ENCODE measurements at places on chromosomes 16 and 17. TPM values are rescaled to one million over a fixed set of nuclear protein-coding genes. Genes with fewer than 3 reads are reported as not detected.

DNA sequence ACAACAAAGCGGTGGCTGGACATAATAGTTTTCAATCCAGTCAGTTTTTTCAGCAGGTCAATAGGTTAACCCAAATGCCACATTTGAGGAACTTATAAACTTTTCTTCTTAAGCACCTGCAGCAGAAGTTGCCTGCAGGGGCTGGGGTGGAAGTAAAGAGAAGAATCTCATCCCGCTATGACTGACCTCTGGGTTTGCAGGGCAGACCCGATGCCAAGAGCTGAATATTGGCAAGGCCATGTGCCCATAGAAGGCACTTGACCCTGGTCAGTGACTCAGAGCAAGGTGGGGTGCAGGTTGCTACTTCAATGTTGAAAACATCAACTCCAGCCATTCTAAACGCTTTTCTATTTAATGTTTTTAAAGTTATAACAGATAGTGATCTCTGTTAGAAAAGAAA is 17.9 kb upstream of the SMPD3 start:
- no peak for DNase-seq

- no peak for DNase-seq
Measured at GRCh38 chr17:12122075-12122474, 101.4 kb downstream of the MAP2K4 start.

DNA sequence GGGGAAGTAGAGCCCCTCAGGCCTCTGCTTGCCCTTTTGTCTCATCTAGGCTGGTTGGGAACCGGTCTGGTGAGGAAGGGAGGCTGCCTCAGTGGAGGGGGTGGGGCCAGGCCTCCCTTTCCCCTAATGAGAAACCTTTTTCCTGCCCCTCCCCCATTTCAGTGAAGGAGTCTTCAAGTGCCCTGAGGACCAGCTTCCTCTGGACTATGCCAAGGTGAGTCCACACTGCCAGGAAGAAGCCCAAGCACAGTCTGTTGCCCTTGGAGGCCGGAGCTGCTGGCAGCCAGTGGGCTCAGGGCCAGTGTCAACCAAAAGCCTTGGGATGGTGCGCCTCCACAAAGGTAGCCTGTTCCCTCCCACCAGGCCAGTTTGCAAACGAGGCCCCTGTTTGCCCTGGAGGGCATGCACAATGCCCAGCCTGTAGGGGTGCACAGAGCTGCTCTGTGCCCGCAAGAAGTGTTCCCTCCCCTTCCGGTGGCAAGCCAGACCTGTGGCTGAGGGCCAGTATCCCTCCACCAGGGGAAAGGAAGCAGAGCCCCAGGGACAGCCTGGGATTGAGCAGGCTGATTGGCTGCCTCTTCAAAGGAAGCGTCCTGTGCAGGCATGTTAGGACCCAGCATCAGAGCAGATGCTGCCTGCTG is 3.4 kb downstream of the TRAF4 start:
- DNase-seq = no peak

DNA sequence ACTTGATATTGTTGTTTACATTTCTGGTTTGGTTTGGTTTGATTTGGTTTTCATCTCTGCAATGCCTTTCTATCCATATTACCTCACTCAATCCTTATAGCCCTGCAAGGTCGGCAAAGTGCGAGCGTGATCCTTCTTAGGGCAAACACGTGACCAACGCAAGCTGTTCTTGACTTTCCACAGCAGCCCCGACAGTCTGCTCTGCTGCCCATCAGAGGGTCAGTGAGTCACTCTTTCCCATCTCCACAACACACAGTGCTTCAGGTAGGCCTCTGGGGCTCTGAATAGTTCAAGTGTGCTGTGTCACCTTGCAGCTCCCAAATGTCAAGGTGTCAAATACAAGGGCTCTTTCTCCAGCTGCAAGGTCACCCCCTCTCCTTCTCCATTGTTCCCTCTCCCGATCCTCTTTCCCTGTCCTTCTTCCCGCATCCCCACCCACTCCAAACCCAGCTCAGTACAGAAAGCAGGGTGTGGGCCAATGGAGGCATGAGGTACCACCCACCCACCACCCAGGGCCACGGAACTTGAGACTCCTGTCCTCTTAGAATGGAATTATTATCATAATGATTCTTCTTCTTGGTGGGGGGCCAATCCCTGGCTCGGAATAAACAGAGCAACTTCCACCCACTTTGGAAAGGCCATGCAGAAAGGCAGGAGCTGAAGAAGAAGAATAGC is 139.7 kb downstream of the SLC39A11 start:
- no peak for DNase-seq

Gene IRF8
- 37.8 TPM for total RNA-seq

DNA sequence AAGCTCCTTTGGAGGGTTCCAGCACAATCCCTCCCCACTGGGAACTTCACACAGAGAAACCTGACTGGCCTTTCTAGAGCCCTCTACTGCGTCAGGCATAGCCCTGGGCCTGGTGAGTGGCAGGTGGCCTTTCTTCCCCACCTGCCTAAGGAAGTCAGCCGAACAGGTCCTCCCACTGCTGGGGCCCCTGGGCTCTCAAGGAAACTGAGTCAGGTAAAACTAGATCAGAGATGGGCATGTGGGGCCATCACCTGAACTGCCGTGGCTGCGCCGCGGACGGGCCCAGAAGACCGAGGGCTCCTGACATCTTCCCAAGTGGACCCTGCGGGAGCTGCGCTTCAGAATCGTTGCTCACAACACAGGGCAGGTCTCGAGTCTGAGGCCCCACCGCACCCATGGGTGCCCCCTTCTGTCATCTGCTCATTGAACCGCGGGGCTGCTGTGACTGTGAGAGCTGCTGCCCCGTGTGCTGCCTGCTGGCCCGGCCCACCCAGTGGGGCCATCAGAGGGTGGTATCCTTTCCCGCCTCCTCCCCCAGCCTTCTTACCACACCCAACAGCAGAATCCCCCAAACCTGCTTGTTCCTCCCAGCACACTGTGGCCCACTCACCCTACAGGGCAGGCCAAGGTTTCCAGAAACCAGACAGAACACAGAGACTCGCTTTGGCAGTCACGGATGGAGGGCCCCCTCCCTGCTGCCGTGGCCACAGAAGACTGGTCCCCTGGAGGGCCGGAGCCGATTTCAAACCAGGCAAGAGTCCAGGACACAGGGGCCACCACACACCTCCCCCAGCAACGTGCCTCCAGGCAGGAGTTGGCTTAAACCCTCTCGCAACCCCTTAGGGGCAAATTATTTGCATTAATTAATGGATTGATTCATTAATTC is 81.1 kb downstream of the TBC1D16 start:
- no peak for DNase-seq

DNA sequence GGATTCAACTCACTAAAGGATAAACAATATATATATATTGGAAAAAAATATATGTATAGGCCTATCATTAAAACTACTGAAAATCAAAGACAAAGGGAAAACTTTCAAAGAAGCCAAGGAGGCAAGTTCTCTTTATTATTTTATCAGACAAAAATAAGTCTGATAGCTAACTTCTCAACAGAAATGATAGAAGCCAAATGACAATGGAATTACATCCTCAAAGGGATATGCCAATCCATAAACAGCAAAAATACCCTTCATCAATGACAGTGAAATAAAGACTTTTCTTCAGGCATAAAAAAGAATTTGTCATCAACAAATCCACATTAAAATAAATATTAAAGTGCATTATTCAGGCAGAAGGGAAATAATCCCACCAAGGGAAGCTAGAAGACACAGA is 393.4 kb downstream of the ZFHX3 start:
- no peak for DNase-seq

Gene PROCA1
- 7.7 TPM for total RNA-seq

Gene CCL18
- total RNA-seq = not detected

DNA sequence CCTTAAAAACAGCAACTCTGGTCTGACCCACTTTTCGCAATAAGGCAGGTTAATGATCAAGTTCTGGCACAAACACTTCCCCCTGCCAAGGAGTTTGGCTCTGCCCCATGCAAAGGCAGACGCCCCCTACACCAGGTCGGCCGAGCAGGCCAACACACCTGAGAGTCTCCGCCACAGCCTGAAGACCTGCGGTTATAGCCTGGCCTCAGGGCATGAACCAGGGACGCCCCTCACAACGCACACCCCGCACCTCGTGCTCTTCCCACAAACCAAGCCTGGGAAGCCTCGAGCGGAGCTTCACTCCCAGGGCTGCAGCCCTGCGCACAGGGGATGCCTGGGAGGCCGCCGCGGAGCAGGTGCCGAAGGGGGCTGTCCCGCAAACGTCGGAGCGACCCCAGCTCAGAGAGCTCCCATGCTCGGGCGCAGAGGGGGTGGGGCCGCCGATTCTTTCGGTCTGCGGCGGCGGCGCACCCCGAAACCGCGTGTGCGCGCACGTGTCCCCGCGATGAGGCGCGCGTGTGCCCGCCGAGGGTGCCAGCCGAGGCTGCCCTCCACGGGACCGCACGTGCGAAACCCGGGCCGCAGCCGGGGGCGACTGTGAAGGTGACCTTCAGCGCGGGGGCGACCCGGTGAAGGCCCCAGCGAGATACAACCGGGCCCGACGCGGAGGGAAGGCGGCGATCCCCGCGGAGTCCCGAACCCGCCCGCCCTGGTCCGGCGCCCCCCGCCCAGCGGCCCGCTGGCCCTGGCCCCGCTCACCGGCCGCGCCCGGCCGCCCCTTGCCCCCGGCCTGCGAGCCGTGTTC is 559 bp downstream of the CLUH start:
- DNase-seq = no peak

DNA sequence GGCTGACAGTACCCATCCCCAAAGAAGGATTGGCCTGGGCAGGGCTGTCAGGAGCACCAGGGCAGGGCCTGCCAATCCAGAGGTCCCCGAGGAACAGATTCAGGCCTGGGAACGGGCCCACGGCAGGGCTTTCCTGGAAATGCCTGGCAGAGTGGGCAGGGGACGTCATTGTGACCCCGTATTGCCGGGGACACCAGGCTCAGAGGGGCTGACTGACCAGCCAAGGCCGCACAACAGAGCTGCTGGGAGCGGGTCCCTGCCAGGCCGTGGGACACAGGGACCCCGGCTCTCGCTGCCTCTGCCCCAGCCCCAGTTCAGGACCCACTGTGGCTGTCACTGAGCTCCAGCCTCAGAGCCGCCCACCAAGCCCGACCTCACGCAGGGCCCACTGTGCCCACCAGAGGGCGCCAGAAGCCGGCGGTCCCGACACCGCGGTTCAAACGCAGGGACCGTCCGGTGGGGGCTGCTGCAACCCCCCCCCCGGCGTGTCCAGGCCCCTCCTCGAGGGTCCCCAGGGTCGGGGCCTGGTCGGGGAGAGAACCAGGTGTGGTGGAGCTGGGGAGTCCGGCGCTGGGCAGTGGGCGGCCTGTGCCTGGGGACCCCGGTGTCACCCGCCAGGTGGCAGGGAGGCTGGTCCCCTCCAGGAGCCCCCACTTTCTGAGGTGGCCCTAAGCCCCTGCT is 15.2 kb upstream of the SSTR5 start:
- DNase-seq = peak; percentile 21

DNA sequence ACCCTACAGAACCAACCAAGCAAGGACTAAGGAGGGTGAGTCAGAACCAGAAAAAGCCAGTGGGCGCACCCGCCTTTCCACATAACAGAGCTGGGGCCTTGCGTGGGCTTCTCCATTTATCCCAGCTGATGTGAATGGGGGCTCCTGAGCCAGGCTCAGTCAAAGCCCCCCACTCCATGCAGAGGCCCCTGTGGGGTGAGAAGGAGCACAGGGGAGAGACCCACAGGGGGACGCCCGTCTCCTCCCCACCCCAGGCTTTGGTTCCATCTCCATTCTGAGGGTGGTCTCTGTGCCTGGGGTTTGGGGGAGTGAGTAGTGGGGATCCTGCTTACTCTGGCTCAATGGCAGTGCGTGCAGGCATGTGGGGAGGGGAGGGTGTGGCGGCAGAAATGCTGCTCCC is 210.1 kb upstream of the TNRC6C start:
- no peak for DNase-seq

DNA sequence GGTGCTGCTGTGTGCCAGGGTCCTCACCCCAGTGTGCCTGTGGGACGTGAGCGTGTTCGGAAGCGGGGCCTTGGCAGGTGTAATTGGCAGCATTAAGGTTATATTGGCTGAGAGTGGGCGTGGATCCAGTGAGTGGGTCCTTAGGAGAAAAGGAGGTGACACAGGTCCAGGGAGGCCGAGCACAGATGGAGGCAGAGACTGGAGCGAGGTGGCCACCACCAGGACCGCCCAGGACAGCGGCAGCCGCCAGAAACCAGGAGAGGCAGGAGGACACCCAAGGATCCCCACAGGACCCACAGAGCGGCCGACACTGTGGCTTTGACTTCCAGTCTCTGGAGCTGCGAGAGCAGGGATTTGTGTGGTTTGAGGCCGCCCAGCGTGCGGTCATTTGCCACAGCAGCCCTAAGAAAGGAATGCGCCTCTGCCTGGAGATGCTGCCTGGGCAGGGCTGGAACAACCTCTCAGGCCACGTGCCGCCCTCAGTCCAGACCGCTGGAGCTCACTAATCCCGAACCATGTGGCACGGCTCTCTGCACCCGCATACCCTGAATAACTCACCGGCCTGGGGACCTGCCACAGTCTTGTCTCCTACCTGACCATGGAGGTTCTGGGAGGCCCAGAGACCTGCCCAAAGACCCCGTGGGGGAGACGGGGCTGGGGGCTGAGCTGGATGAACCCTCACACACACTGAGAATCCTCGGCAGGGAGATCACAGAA is 45.4 kb downstream of the SOX8 start:
- DNase-seq = no peak

Gene EXOC3L1
- not detected for total RNA-seq

DNA sequence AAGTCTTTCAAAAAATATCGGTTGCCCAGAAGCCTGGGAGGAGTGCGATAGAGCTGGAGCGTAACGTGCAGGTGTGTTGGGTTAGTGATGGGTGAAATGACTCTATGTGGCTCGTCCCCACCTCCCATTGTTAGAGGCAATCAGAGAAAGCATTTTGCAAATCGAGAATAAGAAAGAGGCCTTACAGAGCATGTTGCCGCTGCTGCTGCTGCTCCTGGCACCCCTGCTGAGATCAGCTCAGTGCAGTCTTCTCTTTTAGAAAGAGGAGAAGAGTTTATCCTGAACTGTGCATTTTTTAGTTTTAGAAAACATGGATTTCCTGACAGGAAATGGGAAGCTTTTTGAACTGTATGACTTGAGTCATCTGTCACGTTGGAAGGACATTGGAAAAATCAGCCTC is 774.5 kb upstream of the RBFOX1 start:
- DNase-seq = no peak

GRCh38 chr17:51335883-51336822 is 75.8 kb downstream of the UTP18 start:
- DNase-seq = no peak
